ENCODE measurements at places on chromosomes 4 and X.

DNA sequence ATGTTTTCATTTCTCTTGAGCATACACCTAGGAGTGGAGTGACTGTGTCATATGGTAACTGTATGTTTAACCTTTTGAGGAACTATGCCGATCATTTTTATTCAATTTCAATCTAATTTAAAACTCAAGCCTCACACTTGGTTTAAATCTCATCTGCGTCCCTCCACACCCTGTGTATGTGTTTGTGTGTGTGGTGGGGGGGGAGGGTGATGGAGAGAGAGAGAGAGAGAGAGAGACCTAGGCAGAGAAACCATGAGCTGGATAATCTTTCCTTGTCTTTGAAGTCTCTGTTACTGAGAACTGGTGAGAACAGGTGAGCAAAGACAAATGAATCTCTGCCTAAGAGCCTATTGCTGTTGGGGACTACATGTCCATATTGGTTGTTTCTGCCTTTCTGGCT lies 105.0 kb downstream of the ARHGAP24 start:
- DNase-seq = no peak

- DNase-seq = no peak
Measured at GRCh38 chr4:174036111-174036510, 247.4 kb downstream of the FBXO8 start.

- DNase-seq = no peak
Measured at GRCh38 chr4:55554453-55555030, 7.8 kb upstream of the CLOCK start.

- no peak for DNase-seq
Measured at GRCh38 chr4:25966171-25966570, 52.2 kb downstream of the SMIM20 start.

GRCh38 chr4:143443728-143444127 lies 69.8 kb upstream of the SMARCA5 start:
- DNase-seq = no peak

Data from muscle of arm (tissue), 14 donors.